Fibroblast of skin of right quadriceps (primary cell): ENCODE measurements at places on chromosomes 1 and 21.

- no peak for DNase-seq
These were observed 453.8 kb downstream of the NEGR1 start for GRCh38 chr1:71828431-71829012.

DNA sequence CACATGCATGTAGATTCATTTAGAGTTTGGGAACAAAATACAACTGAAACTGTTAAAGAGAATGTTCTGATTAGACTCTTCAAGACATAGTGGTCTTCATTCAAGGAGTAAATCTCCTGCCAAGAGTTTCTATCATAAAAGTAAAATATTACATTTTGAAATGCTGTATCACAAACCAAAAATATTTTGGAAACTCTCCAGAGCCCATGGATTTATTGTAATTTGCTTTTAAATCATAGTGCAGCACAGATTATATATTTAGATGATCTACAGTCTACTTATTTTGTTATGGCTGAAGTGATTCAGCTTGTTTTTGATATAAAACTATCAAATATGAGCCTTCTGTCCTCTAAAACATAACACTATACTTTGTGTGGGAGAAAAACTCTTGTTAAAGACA lies 105.3 kb downstream of the DISP1 start:
- peak; percentile 77 for DNase-seq

GRCh38 chr1:55012661-55013060 lies 13.9 kb downstream of the BSND start:
- DNase-seq = no peak

GRCh38 chr1:108007531-108007930 lies 42.6 kb upstream of the VAV3 start:
- DNase-seq = no peak

- DNase-seq = no peak
These were observed 1.0 kb downstream of the TP53BP2 start for GRCh38 chr1:223844787-223845036.

GRCh38 chr1:180906511-180906910 lies 6.2 kb upstream of the KIAA1614 start:
- no peak for DNase-seq

DNA sequence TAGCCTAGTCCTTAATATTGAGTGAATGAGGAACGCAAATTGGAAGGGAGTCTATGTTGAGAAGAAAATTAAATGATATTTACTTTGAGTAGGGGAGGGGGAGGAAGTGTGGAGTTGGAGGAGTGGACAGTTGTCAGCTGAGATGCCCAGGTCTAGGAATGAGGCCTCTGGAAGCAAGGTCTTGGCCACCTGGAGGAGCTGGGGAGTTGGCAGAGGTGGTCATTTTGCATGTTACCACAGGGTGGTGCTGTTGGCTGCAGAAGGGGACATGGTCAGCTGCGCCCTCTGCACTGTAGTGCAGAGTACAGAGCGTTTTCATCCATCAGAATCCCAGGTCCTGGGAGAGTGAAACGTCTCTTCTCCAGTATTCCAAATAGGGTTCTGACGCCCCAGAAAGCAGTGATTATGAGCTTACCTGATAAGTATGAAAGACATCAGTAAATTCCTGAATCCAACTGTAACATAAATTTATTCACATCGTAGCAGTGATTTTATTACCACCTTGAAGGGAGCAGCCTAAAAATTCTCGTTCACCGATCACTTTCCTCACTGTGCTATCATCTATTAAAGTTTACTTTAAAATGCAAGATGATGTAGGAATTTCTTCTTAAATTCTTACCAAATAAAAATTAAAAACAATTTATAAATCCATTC lies 13.8 kb downstream of the PARK7 start:
- DNase-seq = peak; percentile 54

DNA sequence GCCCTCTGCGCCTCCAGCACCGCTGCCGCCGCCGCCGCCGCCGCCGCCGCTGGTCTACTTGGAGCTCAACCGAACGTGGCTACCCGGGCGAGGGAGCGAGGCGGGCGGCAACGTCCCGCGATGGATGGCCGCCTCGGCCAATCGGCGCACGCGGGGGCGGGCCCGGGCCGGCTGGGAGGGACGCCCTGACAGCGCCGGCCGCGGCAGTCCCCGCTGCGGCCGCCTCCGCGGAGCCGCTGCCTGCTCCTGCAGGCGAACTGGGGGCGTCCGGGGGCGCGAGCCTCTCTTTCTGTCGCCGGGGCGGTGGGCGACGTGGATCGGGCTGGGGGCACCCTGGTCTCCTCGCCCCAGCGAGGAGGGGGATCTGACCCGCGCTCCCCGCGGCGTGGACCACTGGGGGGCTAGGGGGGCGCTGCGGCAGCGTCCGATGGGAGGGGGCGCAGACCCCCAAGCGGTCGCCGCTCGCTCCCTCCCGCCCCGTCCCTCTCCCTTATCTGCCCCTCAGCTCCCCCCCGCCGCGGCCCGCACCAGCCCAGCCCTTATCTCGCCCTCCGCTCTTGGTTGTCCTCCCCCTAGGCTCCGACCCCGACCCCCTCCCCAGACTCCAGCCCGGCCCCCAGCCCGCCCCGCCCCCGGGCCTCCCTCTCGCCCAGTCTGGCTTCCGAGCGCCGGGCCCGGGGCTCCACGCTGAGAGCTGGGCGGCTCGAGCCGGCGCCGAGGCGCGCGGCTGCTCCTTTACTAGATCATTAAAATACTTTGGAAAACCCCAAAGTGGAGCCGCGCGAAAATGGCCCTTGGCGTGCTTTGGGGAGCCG lies at the start of gene SSBP3:
Gene SSBP3 (minus strand): TSS at position 56 of the 815 bp plus-strand sequence.
- peak; percentile 95 for DNase-seq

GRCh38 chr1:79777481-79778219 lies 771.1 kb upstream of the ADGRL4 start:
- peak; percentile 35 for DNase-seq

DNA sequence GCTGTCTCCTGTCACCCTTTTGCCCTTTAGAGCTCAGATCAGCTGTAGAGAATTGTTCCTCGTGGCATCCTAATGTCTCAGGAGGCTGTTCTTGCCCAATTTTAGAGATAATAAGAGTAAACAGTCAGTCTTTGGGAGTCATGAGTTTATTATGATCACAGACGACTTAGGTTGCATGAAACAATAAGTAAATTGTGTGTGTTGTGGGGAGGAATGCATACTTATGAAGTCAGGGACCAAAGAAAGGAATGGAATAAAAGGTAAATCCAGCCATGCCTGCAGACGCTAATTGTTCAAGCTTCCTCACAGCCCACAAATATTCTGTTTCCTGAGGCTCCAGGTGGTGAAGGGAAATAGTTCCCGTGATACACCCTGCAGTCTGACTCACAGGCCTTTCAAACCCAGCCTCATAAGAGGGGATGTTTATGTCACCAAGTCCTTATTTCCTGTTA lies 897 bp downstream of the EPHX4 start:
- DNase-seq = peak; percentile 35

GRCh38 chr1:244862354-244862698 lies 2.0 kb downstream of the HNRNPU start:
- DNase-seq = no peak

DNA sequence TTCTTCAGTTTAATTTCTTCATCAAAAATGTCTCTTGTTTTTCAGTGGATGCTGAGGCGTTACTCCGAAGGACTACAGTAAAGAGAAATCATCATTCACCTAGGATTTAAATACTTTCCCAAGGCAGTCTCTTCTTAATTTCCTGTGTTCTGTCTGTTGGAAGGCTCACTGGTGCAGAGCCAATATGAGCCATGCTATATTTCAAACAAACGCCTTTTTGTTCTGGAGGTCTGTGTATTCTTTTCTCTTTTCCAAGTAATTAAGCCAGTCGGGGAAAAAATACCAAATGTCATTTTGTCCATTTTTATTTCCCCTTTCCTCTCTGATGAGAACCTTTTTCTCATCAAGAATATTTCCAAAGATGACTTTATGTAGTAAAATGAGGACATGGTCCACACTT lies 206.5 kb downstream of the RWDD3 start:
- no peak for DNase-seq

GRCh38 chr1:8410791-8411190 lies 92.9 kb downstream of the SLC45A1 start:
- peak; percentile 64 for DNase-seq

- no peak for DNase-seq
These were observed 2.1 kb upstream of the DEGS1 start for GRCh38 chr1:224180783-224181452.

DNA sequence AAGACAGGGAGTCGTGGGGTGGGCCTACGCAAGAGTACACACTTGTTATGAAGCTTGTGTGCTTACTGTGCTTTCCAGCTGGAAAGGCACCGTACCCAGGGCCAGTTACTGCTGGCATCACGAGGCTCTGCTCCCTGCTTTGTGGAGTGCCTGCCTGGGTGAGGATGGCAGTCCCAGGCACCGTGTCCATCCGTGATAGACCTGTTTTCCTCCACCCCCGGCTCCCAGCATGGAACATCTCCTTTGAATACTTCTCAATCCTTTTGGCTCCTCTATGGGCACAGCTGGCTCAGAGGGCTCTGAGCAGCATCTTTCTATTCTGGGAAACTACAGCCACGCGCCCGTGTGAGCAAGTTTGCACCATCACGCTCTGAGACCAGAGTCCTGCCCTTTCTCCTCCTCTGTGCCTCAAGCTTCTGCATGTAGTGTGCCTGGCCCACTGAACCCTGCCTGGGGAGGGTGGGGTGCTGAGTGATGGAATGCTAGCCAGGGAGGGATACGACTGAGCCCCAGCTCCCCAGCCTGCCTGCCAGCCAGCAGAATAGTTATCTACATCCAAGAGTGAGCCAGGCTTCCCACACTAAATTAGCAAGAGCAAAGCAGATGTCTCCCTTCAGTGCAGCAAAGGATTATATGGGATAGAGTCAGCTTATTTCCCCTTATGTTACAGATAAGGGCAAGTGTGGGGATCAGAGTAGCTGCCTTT lies 7.1 kb upstream of the TNR start:
- DNase-seq = no peak

GRCh38 chr1:64378826-64379225 lies 91.1 kb upstream of the CACHD1 start:
- DNase-seq = no peak

- no peak for DNase-seq
These were observed 104.5 kb downstream of the ZP4 start for GRCh38 chr1:237786066-237786719.

- no peak for DNase-seq
These were observed 1.3 kb upstream of the XKR8 start for GRCh38 chr1:27958513-27958912.

DNA sequence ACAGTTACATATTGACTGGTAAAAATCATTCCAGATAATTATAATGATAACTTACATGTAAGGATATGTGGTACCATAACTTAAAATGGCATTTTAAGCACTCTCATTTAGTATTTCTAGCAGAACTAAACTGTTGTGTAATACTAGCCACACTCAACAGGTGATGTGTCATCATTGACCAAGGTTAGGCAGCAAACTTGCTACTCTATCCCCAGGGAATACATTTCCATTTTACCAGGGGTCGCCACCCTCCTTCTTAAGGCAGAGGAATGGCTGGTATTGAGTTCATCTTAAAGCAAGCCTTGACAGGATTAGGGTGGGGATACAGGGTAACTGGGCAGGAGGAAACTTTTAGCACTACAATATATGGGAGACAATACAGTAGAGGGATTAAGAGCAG lies 259.8 kb upstream of the CAMK1G start:
- DNase-seq = peak; percentile 10

- DNase-seq = no peak
These were observed 117.0 kb downstream of the ZC3H11B start for GRCh38 chr1:219495737-219496408.

DNA sequence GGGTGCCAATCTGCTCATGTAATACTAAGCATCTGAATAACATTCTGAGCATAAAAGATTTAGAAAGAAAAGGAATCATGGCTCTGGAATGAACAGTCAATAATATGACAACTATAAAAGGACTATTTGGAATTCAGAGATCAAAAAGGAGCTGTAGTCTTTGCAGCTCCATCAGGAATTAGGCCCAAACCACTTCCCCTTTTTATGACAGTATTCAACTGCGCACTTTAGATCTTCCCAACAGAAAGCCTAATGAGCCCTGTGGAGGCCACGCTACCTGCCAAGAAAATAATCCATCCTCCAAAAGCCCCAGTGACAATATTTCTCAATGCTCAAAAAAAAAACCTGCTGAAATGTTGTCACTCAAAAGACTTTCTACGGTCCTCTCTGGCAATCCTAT lies 163.2 kb downstream of the SNX7 start:
- no peak for DNase-seq

- DNase-seq = no peak
These were observed 72.8 kb downstream of the CNST start for GRCh38 chr1:246638941-246639655.

GRCh38 chr1:28244549-28245251 lies 8.8 kb downstream of the ATP5IF1 start:
- no peak for DNase-seq

GRCh38 chr1:212525479-212526110 lies 83.0 kb upstream of the ATF3 start:
- DNase-seq = no peak

DNA sequence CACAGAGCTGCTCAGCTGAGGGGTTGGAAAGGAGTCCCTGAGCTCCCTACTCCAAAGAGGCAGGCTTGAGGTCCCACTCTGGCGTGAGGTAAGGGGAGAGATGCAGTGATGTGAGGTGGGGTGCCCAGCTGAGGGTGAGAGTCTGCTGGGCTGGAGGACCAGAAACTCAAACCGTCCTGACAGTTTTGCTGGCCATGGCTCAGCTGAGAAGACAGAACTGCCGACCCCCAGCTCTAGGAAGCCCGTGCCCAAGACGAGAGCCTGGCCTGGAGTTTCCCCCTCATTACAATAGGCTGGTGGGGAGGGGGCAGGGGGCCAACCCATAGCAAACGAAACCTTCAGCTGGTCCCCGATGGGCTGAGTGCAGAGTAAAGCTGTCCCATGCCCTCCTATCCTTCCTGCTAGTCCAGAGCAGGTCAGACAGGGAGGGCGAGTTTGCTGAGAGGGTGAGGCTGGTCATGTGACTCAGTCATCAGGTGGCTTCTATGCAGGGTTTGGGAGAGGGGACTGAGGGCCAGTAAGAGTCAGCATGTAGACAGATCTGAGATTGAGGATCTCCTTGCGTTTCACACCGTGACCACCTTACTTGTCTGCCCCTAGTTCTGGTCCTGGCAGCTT lies 129.3 kb downstream of the PRDM2 start:
- DNase-seq = no peak

DNA sequence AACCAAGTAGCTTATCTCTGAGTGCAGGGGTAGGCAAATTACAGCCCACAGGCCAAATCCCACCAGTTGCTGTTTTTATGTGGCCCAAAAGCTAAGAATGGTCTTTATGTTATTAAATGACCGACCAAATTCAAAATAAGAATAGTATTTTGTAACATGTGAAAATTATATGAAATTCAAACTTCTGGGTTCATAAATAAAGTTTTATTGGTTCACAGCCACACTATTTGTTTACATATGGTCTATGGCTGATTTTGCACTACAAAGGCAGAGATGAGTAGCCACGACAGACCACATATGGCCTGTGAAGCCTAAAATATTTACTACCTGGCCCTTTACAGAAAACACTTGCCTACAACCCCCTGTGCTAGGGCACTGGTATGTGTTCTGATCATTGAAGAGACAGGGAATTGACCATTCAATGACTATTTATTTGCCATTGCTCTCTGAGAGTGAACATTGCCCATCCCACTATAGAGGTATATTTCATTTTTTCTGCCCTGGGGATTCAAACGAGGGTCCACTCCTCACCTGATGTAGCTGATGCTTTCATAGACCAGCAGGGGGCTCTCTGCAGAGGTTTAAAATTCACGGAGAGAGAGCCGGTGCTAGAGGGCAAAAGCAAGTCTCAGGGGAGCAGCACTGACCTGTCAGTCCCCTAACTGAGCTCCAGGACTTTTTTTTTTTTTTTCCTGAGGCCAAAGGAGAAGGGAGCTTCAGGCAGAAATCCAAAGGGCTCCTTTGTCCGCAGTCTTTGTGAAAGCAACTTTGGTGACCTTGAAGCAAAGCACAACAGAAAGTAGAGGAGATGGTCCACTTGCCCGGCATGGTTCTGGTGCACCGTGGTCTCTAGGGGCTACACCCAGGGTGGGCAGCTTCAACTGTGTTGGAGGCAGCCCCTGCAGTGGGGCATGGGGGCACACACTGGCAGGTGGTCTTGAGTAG lies 7.3 kb upstream of the GNL2 start:
- DNase-seq = peak; percentile 17
